Stimulated activated CD8-positive, alpha-beta memory T cell treated with anti-CD3 and anti-CD28 coated beads, Interleukin-4, amount 100 ng/mL, for 1 hour (primary cell): ENCODE measurements at places on chromosomes 7 and 10.

DNA sequence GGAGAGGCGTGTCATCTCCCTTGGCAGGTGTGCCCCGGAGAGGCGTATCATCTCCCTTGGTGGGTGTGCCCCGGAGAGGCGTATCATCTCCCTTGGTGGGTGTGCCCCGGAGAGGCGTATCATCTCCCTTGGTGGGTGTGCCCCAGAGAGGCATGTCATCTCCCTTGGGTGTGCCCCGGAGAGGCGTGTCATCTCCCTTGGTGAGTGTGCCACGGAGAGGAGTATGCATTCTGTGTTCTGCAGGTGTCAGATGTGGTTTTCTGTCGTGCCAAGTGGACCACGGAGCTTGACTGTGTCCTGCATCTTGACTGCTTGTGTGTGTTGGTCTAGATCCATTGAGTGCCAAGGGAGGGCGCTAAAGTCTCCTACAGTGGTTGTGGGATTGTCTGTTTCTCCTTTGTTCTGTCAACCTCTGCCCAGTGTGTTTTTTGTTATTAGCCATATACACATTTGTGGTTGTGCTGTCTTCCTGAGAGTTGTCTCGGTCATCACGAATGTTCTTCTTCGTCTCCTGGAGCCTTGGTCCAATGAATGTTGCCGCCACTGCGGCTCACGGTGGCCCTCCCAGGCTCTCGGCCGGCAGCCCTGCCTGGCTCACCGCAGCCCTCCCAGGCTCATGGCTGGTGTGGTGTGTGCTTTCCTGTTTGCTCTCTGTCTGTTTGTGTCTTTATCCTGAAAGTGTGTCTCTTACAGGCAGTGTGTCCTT is 96.8 kb downstream of the INPP5A start:
- no peak for DNase-seq

GRCh38 chr10:35135861-35136260 is 9.2 kb downstream of the CREM start:
- DNase-seq: no peak

DNA sequence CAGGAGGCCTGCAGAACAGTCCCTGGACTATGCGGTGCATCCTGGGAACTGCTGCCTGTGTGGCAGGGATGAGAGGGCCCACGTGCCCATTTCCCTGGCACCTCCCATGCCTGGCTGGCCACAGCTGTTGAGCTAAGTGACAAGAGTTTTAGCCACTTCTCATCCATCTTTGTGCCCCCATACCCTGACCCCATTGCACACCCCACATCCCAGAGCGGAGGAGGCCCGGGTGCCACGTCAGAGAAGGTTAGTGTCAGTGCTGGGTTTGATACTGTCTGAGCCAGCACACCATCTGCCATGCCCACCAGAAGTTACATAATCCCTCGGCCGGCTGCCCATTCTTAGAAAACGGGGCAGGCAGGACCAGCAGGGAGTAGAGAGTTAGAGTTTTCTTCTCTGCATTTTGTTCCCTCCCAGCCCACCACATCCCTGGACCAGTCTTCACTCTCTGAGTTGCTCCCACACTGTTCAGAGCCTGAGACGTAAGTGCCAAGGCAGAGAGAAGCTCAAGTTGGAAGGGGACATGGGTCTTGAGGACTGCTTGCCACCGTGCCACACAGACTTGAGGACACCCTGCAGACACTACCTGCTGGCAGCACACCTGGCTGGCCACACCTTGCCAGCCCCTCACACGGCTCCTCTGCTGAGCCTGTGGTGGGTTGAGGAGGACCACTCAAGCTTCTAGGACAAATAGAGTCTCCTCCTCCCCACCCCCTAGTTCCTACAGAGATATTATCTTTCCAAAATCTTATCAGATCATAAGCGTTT is 13.1 kb downstream of the UNC5B start:
- DNase-seq: no peak

- no peak for DNase-seq
These were observed 20.4 kb downstream of the PPA1 start for GRCh38 chr10:70212879-70213278.

DNA sequence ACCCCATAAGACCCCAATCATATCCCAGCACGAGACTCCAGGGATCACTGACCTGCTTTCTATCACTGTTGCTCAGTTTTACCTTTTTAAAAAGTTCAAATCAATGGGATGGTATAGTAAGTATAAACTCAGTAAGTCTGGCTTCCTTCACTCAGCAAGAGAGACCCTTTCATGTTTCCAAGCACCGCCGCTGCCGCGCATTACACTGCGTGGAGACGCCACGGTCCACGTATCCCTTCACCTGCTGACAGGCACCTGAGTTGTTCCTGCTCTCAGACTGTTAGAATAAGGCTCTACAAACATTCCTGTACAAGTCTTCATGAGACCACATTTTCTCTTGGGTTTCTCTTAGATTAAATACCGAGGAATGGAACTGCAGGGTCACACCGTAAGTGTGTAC is 28.3 kb downstream of the MAD1L1 start:
- no peak for DNase-seq

DNA sequence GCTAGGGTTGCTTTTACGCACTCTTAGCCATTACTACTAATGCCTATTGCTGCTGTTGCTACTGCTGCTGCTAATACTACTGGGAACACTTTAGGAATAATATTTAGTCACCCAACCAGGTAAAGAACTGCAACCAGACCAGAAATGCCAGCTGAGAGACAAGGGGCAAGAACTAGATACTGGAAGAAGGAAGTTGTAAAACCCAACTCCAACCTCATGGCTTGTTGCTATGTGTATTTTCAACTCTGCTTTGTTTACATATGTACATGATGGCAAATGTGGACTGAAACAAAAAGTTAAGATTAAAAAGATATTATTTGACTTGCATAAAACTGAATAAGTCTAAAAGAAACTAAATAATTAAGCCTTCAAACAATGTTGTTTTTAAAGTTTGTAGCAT is 177.7 kb downstream of the GNAT3 start:
- DNase-seq: no peak

GRCh38 chr7:151411551-151411950 is 1.7 kb upstream of the WDR86 start:
- DNase-seq: no peak

DNA sequence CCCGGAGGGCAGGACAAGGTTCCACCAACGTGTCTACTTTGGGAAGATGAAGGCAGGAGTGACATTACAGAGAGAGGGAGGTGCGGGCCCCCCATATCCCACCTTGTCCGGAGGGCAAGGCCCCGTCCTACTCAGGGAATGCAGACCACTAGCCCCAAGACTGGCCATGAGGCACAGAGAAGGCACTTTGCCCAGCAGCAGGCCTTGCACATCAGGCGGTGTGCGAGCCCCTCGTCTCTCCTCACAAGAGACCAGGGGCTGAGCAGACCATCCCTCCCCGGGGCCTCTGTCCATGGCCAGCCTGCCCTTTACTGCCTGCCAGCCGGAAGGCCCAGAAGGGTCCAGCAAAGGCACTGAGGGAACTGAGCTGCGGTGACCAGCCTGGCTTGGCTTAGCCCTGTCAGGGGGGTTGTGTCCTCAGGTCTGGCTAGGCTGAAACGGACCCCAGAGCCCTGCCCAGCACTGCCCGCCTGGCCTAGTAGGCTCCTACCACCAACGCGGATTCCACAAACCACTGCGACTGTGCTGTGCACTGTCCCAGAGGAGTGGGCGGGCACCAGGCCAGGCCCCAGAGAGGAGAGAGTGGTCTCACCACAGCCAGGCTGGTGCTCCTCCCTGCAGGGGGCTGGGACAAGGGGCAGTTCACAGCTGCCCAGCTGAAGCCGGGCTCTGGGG is 16.7 kb downstream of the CAMK2B start:
- no peak for DNase-seq

DNA sequence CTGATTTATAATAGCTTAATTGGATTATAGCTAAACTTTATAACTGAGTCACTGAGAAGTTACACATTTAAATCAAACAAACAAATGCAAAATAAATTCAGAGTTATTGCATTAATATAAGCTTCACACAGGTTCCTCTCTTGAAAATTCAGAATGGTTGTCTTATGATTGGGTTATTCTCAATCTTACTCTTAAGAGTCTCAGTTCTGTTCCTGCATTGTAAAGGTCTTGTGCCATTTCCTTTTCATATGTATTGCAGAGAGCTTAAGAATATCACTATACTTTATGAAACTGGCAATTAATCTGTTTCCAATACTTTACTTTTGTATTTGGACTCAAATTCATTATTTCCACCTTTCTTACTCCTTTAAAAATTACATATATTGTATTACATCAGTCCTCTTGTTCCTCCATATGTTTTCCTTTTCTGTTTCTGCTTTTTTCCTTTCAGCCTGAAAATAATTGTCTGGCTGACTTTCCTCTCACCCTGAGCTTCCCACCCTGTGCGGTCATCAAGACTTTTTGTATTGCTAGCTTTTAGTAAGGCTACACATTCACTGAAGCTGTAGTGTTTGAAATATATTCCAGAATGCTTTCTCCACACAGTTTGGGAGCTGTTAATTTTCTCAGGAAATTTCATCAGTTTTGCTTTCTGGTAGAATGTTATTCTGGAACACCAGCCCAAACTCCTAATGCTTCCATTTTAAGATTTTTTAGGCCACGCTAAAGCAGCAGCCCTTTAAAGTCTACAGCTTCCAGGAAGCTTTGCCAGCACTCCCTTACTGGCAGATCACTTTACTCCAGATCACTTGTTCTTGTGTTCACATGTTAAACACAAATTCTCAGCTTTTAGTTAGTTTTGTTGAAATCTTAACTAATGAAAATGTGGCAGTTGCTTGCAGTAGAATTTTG is 139.4 kb downstream of the KCND2 start:
- no peak for DNase-seq

DNA sequence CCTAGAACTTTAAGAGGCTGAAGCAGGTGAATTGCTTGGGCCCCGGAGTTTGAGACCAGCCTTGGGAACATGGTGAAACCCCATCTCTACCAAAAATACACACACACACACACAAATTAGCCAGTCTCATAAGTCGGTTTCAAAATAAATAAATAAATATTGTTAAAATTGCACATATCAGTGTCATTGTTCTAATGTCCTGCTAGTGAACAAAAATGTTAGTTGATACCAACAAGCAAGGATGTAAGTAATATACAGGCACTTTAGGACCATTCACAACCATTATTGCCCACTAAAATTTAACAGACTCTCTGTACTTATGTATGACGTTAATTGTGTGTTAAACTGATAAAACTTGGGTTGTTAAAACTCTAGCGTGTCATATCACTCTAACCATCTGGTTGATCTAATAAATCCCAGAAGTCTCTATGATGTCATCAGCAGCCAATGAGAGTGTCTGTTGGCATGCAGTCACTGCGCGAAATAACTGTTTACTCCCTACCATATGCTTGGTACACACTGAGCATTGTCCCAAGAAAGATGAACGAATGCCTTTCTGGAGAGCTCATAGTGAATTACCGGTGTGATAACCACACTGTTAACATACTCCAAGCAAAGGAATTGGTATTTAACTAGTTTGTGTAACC is 30.4 kb upstream of the OTUD1 start:
- DNase-seq: no peak

- no peak for DNase-seq
These were observed 144.7 kb downstream of the TRIL start for GRCh38 chr7:28813243-28813962.

- no peak for DNase-seq
These were observed 223.3 kb downstream of the LRMDA start for GRCh38 chr10:75654772-75655171.

DNA sequence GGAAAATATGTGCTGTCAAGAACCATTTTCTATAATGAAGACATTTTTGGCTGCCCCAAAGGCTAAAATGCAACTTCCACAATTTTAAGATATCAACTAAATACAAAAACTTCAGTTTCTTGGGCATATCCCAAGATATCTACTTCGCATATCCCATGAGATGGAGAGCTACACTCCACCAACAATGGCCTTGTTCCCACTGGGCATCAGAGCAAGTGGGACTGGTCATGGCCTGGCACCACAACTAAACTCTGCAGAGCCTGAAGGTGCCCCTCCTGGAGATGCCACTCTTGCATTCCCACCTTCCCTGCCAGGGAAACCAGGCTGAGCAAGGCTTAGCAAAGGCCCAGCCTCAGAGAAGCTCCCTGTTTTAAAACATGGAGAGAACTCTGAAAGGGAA is 75.8 kb upstream of the LRRC17 start:
- no peak for DNase-seq
